ENCODE measurements at places on chromosomes 1 and 21. TPM values are rescaled to one million over a fixed set of nuclear protein-coding genes. Genes with fewer than 3 reads are reported as not detected.
A peak's percentile ranks its signal among the peaks of the same experiment; 100 is the strongest.

GRCh38 chr1:8061210-8061609 is 35.1 kb upstream of the ERRFI1 start:
- no peak for DNase-seq

Gene FBXO42
- total RNA-seq: 12.4 TPM

Gene RGL1
- 0.68 TPM for total RNA-seq

GRCh38 chr21:43204638-43205037 is 35.8 kb downstream of the CRYAA start:
- no peak for DNase-seq

Gene RGSL1
- total RNA-seq: not detected

- DNase-seq: no peak
Observed at GRCh38 chr1:25958465-25958864, 39.4 kb downstream of the PAFAH2 start.

DNA sequence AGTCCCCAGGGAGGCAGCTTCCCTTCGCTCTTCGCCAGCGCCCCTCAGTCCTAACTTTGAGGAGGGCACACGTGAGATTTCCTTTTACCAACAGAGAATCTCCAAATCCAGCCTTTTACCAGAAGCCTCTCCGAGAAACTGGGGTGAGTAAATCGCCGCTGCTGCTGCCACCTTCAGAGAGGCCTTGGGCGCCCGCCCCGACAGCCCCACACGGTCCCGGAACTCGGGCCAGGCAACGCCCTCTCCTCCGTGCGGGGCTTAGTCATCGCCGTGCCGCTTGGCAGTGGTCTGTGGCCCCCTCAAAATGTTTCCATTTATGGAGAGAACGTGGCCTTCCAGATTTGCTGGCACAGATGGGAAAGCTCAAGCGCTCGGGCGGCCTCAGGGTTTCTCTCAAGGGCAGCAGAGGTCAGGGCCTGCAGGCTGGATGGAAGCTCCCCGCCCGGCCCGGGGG is 41.4 kb upstream of the COL6A2 start:
- DNase-seq: peak; percentile 4

DNA sequence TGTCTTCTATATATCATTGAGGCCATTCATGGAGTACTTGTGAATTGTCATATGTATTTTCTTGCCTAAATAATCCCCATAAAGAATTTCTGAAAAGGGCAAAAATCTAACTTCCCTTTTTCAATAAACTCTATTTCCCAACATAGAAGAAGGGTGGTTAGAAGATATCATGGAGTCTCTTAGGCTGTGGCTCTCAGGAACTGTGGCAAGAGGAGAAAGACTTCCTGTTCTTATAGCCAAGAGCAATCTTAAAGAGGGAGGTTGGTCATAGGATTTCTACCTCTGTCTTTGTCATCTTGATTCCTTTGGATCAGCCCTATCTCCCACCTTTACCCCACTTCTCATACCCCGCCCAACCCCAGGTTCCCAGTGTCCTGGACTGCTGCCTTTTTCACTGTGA is 175.8 kb downstream of the TYW3 start:
- DNase-seq: no peak

DNA sequence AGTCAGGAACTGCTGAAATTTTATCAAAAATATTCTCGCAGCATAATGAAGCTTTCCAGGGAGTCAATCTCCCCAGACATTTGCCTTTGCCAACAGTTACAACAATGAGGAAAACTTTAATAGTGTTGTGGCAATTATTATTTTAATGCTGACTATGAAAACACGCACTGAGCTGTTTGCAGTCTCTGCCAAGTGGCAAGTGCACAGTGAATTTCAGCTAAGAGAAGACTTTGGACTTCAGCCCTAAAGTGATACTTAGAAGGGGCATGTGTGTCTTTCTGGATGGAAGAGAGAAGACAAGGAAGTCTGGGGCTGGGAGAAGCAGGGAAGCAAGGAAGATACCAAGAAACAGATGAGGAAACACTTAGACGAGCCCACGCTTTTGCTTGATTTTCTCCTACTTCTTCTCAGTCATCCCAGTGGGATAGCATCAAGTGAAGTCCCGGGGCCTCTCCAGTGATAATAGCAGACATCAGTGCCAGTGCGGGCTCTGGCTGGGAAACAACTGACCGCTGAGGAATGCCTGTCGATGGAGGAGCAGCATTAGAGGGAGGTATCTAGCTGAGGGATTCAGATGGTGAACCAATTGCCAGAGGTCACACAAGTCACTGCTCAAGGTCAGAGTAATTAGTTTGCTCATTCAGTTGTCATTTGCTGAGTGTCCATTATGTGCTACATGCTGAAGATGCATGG is 196.3 kb downstream of the TTLL7 start:
- no peak for DNase-seq

Gene FMOD
- total RNA-seq: 1.1 TPM

DNA sequence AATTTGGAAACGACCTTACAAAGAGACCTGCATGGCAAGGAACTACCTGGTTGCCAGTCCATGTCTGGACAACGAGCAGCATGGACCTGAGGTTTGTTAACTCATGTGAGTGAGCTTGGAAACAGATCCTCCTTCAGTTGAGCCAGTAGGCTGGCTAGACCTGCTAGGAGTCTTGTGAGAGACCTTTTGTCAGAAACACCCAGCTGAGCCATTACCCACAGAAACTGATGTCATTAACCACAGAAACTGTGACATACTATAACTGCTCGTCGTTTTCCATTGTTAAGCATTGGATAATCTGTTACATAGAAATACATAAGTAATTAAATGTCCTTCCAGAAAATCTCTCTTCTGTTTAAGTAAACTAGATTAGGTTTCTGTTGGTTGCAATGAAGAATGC is 211.1 kb upstream of the C21orf91 start:
- DNase-seq: no peak

- no peak for DNase-seq
Observed at GRCh38 chr1:84504580-84505492, 1.4 kb upstream of the SPATA1 start.

DNA sequence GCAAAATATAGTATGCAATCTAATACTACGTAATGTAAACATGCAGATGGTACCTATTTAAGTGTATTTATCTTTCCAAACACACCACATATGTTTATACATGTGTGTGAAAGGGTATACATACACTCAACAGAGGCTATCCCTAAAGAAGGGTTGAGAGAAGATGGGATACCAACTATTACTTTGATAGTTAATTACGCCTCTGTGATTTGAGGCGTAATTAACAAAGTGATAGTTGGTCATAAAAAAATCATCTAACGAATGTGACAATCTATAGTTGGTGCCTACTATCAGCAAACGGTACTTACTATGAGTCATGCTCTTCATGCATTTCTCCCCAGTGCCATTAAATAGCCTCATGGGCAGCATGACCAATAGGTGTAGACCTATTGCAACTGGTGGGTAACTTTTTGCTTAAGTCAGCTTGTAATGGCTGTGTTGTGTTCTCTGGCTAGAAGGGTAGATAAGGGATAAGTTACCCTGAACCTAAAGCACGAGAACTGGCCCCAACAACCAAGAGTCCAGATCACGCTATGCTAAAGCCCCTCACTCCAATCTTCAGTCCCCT is 15.3 kb downstream of the RCAN1 start:
- no peak for DNase-seq

DNA sequence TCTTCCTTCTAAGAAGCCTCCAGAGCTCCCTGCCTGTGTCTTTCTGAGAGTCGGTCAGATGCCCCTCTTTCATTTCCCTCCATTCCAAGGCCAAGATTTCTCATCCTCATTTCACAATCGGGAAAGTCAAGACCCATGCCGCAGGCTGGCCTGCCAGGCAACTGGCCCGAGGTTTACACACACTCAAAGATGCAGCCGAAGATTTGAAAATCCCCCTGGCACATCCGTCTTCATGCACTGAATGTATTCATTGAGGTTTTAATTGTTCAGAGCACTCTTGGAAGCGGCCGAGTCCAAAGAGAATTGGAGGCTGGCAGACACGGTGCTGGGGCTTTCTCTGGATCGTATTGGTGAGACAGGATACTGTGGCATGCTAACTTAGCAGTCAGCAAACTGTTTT is 29.1 kb upstream of the SRP9 start:
- no peak for DNase-seq

DNA sequence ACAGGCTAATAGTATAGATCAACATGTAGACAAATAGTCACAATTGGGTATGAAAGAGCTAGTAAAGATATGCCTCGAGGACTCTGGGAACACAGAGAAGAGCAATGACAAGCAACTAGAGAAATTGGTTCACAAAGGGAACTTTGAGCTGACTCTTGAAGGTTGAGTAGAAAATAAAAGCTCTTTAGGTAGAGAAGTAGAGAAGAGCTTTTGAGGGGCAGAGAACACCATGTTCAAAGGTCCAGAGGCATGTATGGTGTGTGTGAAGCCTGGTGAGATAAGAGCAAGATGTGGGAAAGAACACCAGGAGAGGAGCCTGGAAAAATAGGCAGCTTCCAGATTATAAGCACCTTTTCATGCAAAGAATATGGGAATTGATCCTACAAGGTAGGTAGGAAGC is 109.7 kb upstream of the MAGI3 start:
- DNase-seq: no peak

GRCh38 chr1:232940262-232940661 is 10.1 kb upstream of the NTPCR start:
- DNase-seq: no peak

GRCh38 chr1:85343612-85344255 is 67.3 kb upstream of the BCL10 start:
- DNase-seq: no peak

DNA sequence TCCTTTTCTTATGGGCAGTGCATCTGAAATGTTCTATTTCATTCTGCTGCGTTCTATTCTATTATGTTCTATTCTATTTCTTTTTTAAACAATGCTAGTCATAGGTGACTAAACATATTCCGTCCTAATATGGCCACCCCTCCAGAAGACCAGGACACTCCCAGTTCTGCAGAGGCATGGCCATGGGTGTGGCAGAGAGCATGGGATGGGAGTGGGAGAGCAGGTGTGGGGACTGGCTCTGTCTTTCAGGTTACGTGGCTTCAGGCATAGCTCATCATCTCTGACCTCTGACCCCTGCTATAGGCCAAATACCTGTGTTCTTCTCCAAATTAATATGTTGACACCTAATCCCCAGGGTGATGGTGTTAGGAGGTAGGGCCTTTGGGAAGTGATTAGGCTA is 33.4 kb upstream of the TLR5 start:
- no peak for DNase-seq

DNA sequence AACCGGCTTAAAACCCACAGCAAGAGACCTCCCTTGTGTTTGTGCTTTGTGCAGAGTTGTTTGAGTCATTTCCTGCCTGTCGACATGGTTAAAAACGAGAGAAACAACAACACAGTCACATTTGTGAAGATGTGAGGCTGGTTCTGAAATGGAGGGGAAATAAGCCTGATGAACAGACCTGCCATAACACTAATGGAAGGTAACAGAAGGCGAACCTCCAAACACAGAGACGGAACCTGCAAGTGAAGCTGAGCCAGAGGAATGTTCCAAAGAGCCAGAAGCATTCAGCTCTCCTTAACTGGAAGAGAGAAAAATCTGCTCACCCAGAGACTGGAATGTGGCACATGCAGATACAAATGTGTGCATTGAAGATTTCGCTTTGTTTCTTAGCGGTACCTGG is 53.2 kb upstream of the RAVER2 start:
- no peak for DNase-seq

GRCh38 chr1:81228926-81229325 is 571.8 kb upstream of the ADGRL2 start:
- no peak for DNase-seq

Gene TESK2
- 2.5 TPM for total RNA-seq

DNA sequence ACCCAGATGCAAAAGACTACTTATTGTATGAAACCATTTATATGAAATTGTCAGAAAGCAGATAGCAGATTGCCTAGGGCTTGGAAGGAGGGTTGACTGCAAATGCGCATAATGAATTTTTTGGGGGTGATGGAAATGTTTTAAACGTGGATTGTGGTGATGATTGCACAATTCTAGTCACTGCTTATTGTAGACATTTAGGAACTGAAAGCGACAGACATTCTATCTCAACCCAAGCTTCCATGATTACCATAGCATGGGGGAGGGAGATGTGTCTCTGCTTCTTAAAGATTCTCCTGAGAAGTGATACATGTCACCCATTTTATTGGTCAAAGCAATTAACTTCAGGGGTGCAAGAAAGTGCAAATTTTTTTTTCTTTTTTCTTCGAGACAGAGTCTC is 2.8 kb upstream of the MTF2 start:
- no peak for DNase-seq

- peak; percentile 49 for DNase-seq
Observed at GRCh38 chr1:46533179-46533864, 18.1 kb downstream of the KNCN start.

Gene CFHR1
- total RNA-seq: not detected

Gene ZNF648
- total RNA-seq: not detected

DNA sequence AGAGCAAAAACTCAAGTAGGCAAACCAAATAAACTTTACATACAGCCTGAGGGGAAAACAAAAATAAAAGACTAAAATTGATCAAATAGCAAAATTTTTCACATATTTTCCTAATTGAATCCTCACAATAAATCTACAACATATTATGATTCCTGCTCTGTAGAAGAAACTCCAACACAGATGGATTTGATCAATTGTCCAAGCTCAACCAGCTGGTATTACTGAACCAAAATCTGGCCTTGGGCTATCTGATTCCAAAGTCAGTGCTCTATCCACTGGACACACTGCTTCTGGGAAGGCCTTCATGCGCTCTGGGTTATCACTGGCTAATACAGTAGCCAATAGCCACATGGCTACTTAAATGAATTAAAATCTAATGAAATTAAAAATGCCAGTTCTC is 39.3 kb downstream of the PCNX2 start:
- DNase-seq: no peak

Gene MAB21L3
- not detected for total RNA-seq

Gene SPRR2F
- not detected for total RNA-seq

Gene RIMKLA
- 0.96 TPM for total RNA-seq

DNA sequence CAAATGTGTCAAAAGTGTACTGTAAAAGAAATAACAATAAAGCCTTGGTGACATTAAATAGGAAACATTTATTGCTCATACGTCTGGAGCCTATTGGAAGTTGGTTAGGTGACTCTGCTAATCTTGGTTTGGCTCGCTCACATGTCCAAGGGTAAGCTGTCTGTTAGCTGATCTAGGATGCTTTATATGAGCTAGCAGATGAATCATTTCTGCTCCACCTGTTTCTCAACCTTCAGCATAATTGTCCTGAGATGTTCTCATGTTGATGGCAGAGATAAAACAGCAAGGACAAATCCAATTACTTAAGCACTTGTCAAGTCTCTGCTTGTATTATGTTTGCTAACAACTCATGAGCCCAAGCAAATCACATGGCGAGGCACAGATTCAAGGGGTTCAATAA is 56.0 kb upstream of the CD53 start:
- no peak for DNase-seq

Gene FAM78B
- 0.46 TPM for total RNA-seq

Measured in activated T-cell treated with anti-CD3 and anti-CD28 coated beads, Interleukin-2, amount 50 U/mL, for 4 hours (primary cell).